SK-MEL-5 (cell line): ENCODE measurements at places on chromosomes 5 and 9.

GRCh38 chr9:126628969-126629674 is 15.4 kb downstream of the LMX1B start:
- no peak for DNase-seq

GRCh38 chr5:15079566-15079965 is 208.0 kb upstream of the ANKH start:
- DNase-seq, result no peak

DNA sequence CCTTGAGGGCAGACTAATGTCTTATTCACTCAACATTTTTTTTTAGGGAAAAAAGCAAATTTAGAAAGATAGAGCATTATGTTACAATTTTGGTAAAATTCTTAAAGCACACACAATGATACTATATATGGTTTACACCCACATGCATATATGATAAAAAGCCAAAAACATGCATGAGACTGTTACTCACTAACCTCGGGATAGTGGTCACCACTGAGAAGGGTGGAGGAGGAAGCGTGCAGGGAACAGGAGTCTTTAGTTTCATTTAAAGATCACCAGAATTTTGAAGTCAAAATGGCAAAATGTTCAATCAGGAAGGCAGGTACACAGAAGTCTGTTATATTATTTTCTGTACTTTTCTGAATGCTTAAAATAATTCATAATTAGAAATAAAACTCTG is 9.2 kb downstream of the ARL15 start:
- DNase-seq, result no peak

GRCh38 chr5:54007827-54008777 is 302.3 kb downstream of the ARL15 start:
- no peak for DNase-seq

GRCh38 chr9:101226161-101226560 is 158.6 kb downstream of the BAAT start:
- no peak for DNase-seq

DNA sequence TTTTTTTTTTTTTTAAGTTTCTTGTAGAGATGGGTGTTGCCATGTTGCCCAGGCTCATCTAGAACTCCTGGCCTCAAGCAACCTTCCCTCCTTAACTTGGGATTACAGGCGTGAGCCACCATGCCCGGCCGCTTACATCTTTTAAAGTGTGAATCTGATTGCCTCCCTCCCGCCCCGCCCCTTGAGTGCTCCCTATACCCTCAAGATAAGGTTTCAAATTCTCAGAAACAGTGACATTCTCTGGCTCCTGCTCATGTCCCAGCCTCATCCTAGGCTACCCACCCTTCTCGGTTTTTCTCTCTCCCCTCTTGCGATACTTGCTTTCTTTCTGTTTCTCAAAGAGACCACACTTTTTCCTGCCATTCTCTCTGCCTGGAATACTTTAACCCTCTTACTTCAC is 12.4 kb downstream of the MORN5 start:
- no peak for DNase-seq

- DNase-seq, result no peak
These were observed 73.9 kb upstream of the VCAN start for GRCh38 chr5:83397658-83398057.

- no peak for DNase-seq
These were observed 1.2 kb downstream of the SEMA4D start for GRCh38 chr9:89496645-89497256.

- peak; percentile 82 for DNase-seq
These were observed 29.8 kb downstream of the UGCG start for GRCh38 chr9:111926421-111926875.

- no peak for DNase-seq
These were observed 59.5 kb downstream of the TMEM174 start for GRCh38 chr5:73232266-73233041.
